ENCODE measurements at places on chromosomes 6 and 20. TPM values are rescaled to one million over a fixed set of nuclear protein-coding genes. Genes with fewer than 3 reads are reported as not detected.

Gene CLVS2
- 0.04 TPM for total RNA-seq

DNA sequence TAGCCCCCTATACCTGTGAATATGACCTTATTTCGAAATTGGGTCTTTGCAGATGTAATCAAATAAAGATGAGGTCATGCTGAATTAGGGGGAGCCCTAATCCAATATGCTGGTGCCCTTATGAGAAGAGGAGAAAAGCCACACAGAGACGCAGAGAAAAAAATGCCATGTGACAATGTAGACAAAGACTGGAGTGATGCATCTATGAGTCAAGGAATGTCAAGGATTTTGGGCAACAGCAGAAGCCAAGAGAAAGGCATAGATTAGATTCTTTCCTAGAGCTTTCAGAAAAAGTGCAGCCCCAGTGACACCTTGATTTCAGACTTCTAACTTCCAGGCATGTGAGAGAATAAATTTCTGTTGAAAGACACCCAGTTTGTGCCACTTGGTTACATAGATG is 47.4 kb upstream of the HS3ST5 start:
- no peak for DNase-seq

GRCh38 chr6:3277251-3277650 is 18.5 kb downstream of the PSMG4 start:
- DNase-seq: no peak

DNA sequence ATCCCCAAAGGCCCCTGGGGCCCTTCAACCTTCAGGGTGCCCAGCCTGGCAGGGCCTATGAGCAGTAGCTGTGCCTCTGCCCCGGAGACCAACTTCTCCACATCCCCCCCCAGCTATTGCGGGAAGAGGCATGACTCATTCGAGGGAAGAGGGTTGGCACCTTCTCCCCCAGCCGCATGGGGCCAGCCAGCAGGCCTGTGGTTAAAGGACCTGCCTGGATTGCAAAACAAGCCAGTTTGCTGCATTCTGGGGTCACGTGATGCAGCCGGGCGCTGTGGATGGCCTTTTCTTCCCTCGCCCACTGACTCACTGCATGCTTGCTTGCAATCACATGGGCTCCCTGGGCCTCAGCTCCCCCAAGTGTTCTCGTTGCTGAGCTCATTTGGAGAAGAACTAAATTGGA is 182.5 kb downstream of the MAFB start:
- DNase-seq: peak; percentile 94

GRCh38 chr6:137099689-137100403 is 55.1 kb upstream of the IL20RA start:
- DNase-seq: no peak

Gene MRAP2
- total RNA-seq: not detected

Gene GPR63
- total RNA-seq: 1.8 TPM

Gene OPRM1
- not detected for total RNA-seq

- DNase-seq: no peak
Observed at GRCh38 chr20:63819224-63819921, 11.7 kb downstream of the ZBTB46 start.

- DNase-seq: no peak
Observed at GRCh38 chr6:146898069-146898887, 299.5 kb downstream of the ADGB start.

Data from kidney epithelial cell (primary cell).